ENCODE measurements at places on chromosomes 13 and 19.

DNA sequence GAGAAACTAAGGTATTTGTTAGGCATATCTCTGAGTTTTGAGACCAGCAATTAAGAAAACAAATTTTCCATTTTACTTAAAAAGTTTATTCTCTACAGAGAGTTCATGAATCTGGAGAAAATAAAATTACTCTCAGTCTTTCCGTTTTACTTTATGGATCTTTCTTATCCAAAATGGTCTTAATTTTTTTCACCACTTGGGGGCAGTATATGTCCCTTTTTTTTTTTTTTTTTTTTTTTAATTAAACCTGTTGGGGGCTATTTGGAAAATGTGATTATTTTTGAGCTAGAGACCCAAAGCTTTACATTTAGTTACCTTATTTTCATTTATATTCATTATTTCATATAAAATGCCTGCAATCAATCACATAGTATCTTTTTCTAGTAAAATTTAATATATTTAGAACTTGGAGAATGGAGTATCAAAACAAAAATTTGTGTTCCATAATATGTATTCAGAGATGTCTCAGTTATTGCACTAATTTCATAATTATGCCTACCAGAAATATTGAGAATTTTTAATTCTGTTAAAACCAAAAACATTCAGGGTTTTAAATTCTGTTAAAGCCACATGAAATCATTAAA, 27.1 kb downstream of the PIBF1 start:
- DNase-seq: no peak

- no peak for DNase-seq
Measured at GRCh38 chr19:30175987-30176386, 196.2 kb upstream of the ZNF536 start.

GRCh38 chr13:27919659-27919933, 204 bp upstream of the PDX1 start:
- DNase-seq: no peak

DNA sequence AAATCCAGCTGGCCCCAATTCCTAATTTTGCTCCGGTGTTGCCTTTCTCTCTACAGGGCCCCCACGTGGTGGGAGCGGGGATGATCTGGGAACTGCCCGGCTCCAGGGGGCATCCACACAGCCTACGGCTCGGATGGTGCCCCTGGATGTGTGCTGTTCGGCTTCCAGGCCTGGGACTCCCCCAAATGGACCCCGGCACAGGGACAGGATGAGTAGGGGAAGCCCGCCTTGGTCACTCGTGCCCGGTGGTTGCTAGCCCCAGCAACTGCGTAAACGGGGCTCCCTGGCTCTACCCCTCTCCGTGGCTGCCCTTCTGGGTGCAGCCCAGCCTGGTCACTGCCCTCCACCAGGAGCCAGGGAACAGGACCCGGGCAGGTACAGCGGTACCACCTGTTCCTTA, 111.5 kb downstream of the TEX26 start:
- no peak for DNase-seq

DNA sequence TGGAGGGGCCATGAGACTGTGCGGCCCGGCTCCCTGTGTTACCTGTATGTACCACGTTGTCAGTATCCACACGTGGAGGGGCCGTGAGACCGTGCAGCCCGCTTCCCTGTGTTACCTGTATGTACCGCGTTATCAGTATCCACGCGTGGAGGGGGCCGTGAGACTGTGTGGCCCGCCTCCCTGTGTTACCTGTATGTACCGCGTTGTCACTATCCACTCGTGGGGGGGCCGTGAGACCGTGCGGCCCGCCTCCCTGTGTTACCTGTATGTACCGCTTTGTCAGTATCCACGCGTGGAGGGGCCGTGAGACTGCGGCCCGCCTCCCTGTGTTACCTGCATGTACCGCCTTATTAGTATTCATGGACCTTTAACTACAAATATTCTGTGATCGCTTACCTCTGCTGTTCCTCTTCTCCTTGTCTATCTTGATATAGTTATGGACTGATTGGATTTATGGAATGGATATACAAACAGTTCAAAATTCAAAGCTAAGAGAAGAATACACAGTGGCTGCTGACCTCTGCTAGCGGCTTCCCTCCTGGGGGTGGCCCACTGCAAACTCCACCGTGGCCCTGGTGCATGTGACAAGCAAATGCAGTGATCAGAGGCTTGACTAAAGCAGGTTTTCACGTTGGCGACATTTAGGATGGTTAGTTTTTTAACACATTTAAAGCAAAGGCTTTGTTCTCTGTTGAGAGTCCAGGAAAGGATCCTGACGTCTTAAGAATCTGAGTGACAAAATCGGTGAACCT, 38.7 kb downstream of the ATP11A start:
- DNase-seq: no peak

DNA sequence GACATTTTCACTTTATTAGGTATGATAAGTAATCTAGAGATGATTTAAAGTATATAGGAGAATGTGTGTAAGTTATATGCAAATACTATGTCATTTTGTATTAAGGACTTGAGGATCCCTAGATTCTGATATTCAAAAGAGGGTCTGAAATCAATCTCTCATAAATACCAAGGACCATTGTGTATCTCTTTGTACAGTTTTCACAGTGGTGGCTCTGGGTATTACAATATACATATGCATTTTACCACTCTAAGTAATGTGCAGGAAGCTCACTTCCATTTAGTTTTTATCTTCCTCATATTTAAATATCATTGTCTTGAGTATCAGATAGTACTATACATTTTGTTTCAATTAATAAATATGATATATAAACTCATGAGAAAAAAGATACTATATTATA, 862.6 kb upstream of the PCDH20 start:
- no peak for DNase-seq

- DNase-seq: no peak
Measured at GRCh38 chr19:28883241-28883693, 329.7 kb downstream of the UQCRFS1 start.

- no peak for DNase-seq
Measured at GRCh38 chr19:51566489-51567100, 4.5 kb upstream of the ZNF175 start.

DNA sequence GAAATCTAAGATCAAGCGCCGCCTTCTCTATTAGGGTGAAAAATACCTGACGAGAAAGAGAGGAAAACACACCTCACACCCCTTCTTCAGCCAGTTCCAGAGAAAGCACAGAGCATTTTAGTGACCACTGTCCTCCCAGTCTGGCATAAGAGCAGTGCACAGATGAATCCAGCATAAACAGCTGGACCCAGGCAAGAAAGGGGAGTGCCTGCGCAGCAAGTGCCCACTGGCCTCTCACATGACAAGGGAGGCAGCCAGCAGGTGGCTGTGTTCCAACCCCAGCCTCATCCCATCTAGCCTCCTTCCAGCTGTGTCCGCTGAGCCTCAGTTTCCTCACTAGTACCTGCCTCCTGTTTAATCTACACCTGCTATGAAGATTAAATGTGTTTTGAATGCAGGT, 8.0 kb downstream of the MED26 start:
- no peak for DNase-seq

GRCh38 chr13:48096670-48097069, 1.8 kb upstream of the MED4 start:
- DNase-seq: no peak

- no peak for DNase-seq
Measured at GRCh38 chr13:25783076-25783475, 268.7 kb downstream of the SHISA2 start.

- DNase-seq: no peak
Measured at GRCh38 chr13:30314562-30314961, 7.2 kb upstream of the KATNAL1 start.

DNA sequence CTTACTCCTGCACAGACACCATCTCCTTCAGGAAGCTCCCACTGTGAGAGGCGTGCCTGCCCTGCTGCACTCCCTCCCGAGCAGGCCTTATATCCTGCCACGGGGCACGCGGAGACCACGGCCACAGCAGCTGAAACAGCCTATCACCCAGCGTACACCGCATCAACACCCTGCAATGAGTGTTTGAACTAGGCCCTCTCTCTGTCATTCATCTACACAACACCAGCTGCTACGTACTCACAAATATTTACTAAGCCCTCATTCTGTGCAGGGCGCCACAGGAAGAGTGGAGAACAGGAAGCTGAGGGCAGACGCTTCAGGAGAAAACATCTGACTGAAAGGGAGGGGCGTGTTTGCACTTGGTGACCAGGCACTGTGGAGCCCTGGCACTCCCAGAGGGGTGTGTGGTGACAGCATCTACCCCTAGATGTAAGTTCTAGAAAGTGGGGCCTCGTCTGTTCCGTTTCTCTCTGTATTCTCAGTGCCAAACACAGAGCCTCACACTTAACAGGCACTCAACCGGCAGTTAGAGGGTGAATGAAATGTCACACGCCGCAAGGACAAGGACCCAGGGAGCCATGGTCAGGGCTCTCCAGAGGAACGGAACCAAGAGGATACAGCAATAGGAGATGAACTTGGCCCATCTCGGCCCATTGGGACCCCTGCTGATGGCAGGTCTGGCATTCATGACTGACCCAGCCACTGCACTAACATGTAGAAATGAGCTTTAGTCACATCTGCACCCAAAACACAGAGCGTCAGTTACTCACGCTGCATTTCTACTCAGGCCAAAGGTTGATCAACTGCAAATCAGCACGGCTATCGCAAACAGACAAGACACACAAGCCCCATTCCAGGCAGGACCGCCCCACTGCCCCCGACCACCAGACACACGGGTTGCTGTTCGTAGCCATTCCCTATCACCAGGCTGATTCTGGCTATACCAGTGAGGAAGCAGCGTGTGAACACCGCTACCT, 15.7 kb downstream of the RANBP3 start:
- DNase-seq: no peak

GRCh38 chr19:4386041-4386782, 14.1 kb downstream of the SH3GL1 start:
- no peak for DNase-seq

DNA sequence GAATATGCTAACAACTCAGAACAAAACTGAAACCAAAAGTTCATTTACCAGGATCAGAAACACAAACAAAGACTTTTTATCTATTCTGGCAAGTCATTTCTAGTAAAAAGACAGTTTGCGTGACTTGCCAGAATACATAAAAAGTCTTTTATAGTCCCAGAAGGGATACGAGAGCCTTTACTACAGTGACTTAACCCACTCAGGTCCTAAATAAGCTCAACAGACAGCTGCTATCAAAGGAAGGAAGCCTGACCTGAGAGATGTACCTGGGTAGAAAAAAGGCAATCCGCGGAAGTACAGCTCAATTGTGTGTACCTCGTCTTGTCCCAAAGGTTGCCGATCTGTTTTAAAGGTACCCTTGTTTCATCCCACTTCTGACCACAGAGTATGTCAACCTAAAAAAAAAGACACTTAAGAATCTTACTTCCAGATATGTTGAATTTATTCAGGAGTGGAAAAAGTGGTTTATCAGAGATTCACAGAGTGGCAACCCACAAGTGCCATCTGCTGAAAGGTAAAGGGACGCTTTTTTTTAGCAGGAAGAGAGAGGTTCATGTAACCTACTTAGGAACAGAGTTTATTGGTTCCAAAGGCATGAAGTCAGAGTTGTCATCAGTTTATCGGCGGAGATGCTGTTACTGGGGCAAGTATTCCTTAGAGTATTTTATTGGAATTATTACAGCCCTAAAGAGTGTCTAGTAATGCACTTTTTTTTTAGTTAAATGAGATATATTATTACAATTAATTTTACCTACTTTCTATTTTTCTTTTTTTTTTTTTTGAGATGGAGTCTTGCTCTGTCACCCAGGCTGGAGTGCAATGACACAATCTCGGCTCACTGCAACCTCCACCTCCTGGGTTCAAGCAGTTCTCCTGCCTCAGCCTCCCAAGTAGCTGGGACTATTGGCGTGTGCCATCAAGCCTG, 69.7 kb upstream of the C1QTNF9B start:
- DNase-seq: no peak

DNA sequence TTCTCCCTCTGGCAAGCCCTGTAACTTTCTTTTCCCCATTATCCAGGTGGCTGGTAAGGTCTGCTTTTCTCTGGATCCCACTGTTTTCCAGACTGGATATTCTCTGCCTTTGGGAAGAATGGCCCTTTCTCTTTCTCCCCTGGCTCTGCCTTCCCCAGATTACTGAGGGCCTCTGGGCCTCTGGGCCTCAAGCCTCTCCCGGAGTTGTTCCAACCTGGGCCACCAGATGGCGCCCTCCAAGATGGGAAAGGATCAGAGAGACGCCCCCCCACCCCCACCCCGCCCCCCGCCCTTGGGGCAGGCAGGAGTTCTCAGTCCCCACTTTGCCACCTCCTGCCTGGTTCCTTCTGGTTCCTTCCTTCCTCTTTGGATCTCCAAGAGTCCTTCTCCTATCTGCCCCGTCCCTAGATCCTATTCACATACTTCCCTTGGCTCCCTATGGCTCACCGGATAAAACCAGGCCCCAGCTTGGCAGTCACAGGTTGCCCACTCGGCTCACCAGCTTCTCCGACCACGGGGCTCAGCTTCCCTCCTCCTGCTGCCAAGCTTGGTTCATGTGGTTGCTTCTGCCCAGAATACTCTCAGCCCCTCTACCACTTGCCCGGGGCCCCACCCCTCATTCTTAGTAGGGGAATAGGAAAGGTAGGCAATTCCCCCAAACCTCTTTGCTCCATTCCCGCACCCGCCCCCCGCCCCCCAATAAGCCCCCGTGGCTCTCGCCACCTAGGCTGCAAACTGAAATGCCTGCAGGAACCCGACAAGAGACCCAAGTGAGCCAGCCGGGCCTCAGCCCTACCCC, 13.1 kb downstream of the EPS8L1 start:
- peak; percentile 76 for DNase-seq

DNA sequence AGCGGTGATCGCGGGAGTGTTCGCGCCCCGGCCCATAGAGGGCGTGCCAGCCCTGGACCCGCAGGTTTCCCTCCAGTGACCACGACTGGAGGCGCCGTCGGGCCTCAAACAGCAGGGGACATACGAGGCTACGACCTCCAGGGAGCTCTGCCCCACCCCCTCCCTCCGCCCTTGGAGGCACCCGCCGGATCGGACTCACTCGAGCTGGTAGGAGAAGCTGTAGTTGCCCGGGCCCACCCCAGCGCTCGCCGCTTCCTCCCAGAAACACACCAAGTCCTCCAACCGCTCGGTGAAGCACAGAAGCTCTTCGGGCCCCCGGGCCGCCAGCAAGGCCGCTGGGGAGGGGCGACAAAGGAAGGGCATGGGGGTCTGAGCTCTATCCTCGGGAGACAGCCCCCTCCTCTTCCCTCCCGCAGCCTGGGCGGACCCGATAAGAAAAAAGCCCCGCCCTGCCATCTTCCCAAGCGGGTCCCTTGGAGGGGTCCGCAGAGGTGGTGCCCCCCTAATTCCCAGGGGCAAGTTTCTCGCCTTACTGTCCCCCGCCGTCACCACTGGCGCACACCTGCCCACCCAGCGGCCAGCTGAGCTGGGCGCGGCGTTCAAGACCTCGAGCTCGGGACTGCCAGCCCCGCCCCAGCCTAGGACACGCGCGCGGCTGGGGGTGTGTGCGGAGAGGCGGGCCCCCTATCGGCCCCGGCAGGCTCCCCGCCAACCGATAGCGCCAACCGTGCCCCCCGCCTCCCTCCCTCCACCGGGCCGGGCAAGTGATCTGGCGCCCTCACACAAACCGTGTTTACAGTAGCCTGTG, 1.0 kb downstream of the EPOR start:
- DNase-seq: peak; percentile 39

Data from GM12892 (cell line).